ENCODE measurements at places on chromosomes 7 and 10.

GRCh38 chr7:64654796-64655548 lies 11.0 kb upstream of the ZNF107 start:
- no peak for DNase-seq

GRCh38 chr10:133133471-133134231 lies 26.4 kb upstream of the KNDC1 start:
- DNase-seq, result no peak

DNA sequence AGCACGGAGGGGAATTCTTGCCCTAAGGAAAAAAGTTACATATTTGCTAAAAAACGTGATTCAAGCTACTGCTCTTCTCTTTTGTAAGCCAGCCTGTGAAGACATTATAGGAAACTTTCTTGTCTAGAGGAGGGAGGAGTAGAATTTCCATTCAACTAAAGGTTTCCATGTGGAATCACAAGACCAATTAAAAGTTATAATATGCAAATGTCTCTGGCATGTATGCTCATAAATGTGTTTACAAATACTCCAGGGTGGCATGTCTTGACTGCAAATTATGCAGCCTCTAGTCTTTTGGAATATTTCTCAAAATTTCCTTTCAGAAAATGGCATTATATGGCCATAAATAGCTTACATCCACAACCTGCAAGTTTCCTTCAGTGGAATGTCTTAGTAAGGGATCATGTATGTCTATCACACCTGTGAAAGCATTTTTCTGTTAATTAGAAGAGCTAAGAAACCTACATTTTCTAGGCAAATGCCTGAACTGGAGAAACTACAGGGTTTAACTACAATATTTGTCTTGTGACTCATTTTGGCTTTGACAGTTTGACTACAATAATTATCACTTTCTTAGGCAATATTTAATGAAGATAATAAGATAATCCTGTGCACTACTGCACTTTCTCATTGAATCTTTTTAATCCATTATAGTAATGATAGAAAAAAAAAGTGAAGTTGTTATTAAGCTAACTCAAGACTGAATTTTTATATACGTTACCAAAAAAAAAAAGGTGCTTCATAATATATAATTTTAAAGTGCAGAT lies 111.1 kb upstream of the C10orf90 start:
- no peak for DNase-seq

DNA sequence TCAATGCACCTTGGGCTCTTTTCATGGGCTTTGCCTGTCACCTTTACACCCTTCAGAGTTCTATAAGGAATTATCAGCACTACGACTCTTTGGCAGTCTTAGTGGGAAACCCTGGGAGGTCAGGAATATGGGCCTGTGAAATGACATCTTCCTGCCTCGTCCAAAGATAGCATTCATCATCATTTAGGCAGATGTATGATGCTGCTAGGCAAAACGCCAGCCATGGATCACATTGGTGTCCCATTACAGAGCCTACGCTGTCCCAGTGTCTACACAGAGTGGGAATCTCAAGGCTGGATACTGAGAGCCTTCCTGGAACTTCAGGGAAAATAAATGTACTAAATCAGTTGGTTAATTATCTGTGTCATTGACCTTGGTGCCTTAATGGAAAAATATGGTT lies 259.4 kb upstream of the CELF2 start:
- DNase-seq, result no peak

DNA sequence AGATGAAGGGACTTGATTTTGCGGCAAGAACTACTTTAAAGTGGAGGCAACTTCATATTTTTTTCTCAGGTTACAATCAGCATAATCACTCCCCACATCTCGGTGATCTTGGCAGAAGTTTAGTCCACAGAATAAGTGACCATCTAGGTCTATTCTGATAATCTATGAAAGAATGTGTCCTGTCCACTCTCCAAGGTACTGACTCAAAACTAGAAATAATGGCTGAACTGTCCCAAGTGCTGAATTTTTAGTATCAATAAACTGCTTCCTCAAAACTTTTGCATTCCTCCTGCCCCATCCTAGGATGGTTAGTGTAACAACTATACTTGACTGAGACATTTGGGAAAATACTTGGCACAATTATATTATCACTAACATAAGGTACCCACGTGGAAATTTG lies 10.9 kb upstream of the CHRM2 start:
- DNase-seq, result no peak

DNA sequence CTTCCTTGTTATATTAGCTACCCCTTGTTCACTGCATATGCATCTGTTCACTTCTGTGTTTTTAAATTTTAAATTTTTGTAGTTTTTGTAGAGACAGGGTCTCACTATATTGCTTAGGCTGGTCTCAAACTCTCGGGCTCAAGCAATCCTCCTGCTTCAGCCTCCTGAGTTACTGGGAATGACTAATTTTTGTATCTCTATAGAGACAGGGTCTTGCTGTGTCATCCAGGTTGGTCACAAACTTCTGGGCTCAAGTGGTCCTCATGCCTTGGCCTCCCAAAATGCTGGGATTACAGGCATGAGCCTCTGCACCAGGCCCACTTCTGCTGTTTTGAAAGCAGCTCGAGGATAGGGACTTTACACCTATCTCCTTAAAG lies 64.6 kb downstream of the PRTFDC1 start:
- DNase-seq, result no peak

GRCh38 chr7:132519936-132520335 lies 56.3 kb downstream of the PLXNA4 start:
- no peak for DNase-seq

GRCh38 chr7:80942261-80943041 lies 23.6 kb upstream of the SEMA3C start:
- no peak for DNase-seq

GRCh38 chr7:46393142-46393541 lies 472.1 kb upstream of the IGFBP3 start:
- DNase-seq, result no peak

GRCh38 chr7:148330124-148330818 lies 260.3 kb upstream of the C7orf33 start:
- no peak for DNase-seq

DNA sequence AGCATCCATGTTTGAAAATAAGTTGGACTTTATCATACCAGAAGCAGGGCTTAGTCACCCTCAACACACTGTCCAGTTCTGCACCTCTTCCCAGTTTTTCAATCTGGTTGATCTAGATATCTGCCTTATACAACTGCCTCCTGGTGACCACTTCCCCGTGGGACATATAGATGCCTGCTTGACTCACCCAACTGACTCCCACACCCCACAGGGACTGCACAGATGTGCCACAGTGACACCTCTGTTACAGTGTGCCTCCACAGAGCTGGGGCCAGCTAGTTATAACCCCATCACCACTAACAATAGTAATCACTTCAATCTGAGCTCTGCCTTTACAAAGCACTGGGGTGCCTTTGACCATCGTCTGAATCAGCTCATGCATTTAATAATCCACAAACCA lies 82.6 kb upstream of the AOAH start:
- DNase-seq, result no peak

GRCh38 chr10:74962517-74962916 lies 136.1 kb downstream of the KAT6B start:
- DNase-seq, result no peak

DNA sequence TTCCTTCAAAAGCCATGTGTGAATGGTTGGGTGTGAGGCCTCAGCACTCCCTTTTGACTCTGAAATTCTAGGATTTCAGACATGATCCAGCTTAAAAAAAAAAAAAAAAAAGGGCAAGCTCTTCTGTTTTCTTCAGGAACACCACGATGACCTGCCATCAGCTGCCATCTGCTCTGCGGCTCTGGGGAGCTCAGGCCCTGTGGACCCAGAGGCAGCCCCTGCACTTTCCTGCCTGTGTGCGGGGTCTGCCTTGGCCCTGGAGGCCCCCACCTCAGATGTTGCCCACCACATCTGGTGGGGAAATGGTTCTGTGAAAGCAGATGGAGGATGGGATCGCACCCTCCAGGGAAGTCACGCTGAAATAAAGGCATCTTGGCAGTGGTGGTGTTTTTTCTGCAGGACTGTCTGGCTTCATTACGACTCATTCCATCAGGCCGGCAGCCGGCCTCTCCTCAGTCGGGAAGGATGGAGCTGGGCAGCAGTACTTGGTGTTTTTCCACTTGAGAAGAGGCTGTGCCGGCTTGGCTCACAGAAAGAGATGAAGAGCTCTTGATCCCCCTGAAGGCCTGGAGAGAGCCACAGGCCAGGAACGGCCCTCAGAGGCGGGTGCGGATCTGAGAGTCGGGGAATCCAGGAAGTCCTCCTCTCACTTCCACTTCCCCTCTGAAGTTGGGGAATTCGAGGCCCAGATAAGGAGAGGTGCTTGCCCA lies 66.1 kb upstream of the AQP1 start:
- DNase-seq, result no peak

- no peak for DNase-seq
Observed at GRCh38 chr10:106917452-106918055, 247.0 kb downstream of the SORCS1 start.

- DNase-seq, result no peak
Observed at GRCh38 chr7:24685708-24686107, 71.6 kb downstream of the GSDME start.

GRCh38 chr7:51160990-51161615 lies 155.5 kb downstream of the COBL start:
- DNase-seq, result peak; percentile 32

DNA sequence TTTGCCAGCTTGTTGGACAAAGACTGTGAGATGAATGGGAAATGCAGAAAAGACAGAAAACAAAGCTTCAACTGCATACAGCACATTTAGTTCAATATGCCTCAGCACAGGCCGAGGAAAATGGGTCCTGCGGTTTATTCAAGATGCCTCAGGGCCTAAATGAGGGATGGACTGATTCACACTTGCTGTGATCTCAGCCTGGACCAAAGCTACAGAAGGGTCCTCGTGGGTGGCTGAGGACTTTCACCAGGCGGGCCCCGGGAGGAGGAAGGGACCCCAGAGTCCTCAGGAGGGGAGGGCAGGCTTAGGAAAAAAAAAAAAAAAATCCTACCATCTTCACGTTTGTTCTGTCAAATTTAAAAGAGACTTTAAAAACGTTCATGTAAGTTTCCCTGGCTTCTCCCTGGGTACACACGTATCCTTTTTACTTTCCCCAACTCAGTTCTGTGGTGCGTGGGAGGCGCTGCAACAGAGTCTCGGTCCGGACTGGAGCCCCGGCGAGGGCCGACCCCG lies 624 bp upstream of the ZNF783 start:
- DNase-seq, result no peak

- no peak for DNase-seq
Observed at GRCh38 chr10:6737080-6737641, 157.1 kb upstream of the PRKCQ start.

GRCh38 chr7:154744256-154744860 lies 258.6 kb downstream of the PAXIP1 start:
- no peak for DNase-seq

DNA sequence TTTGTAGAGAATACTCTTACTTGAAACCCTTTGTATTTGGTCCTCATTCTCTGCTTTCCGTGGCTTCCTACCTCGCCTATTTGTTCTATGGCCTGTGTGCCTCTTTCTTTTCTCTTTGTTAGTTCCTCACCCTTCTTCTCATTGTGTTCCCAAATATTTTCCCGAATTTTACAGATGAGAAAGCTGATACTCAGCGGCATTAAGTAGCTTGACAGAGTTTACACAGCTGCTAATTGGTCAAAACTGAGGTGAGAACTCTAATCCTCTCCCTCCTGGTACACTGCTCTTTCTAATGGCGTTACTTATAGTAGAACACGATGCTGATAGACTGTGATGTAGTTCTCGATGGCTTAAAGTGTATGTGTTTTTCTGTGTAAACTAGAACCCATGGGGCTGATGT lies 80.7 kb upstream of the HDAC9 start:
- no peak for DNase-seq

DNA sequence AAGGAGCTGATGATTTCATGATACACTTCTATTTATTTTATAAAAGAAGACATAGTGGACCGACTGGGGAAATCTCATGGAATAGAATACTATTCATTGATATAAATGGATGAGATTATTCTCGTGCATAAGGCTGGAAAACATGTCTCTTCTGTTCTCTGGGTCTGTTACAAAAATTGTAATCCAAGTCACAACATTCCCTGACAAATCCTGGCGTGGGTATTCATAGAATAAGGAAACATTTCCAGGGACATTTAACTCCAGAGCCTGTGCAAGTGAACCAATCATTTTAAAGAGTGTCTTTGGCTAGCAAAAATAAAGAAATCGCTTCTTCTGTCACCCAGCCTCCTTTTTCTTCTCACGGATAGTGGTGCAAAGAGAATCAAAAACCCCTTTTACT lies 1148.5 kb upstream of the AUTS2 start:
- DNase-seq, result no peak

GRCh38 chr7:80868566-80868965 lies 50.3 kb downstream of the SEMA3C start:
- no peak for DNase-seq

DNA sequence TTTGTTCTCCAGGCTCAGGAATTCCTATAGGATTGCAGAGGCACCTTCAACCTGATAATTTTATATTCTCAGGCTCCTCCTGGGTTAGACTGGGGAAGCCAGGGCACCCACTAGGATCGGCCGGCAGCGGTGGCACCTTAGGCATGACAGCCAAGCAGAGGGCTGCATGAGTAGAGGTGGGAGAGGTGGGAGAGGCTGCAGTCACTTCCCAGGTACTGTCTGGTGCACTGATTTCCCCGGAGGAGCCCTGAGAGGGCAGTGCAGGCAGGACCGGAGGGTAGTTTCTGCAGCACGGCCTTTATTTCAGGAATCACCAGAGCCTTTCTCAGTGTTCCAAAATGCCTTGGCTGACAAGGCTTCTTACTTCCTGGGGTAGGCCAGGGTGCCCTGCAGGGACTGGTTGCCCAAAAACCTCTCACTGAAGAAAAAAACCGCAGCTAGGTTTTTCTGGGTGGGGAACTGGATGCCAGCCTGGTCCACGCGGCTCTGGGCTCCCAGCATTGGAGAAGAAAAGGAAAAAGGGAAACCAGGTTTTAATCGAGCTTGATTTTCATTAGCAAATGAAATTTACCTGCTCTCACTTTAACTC lies 3.6 kb upstream of the HOXA13 start:
- DNase-seq, result no peak

DNA sequence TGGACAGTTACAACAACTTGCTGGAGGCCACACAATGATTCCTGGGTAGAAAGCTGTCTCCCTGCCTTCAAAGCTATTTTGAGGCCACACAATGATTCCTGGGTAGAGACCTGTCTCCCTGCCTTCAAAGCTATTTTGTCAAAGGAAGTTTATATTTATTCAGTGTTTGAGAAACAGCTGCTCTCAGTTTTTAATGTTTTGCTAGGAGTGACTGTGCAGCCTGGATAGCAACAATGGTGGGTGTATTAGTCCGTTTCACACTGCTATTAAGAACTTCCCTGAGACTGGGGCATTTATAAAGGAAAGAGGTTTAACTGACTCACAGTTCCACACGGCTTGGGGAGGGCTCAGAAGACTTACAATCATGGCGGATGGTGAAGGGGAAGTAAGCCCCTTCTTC lies 3.9 kb upstream of the SGPL1 start:
- DNase-seq, result no peak
